ENCODE measurements at places on chromosomes 6 and 20. TPM values are rescaled to one million over a fixed set of nuclear protein-coding genes. Genes with fewer than 3 reads are reported as not detected.

Gene BPIFB1
- not detected for total RNA-seq

Gene LPA
- 0.88 TPM for total RNA-seq

Gene RGS17
- 0.88 TPM for total RNA-seq

Gene C20orf204
- total RNA-seq, result 0.26 TPM

Gene LY6G6D
- not detected for total RNA-seq

Gene ARHGAP40
- total RNA-seq, result 1.2 TPM

Gene DEFB124
- 3.2 TPM for total RNA-seq

Gene TPBG
- 30.0 TPM for total RNA-seq

GRCh38 chr6:144286503-144287393, 1.6 kb downstream of the UTRN start:
- peak; percentile 64 for DNase-seq

- no peak for DNase-seq
Measured at GRCh38 chr20:2320813-2321658, 25.2 kb downstream of the TGM3 start.

DNA sequence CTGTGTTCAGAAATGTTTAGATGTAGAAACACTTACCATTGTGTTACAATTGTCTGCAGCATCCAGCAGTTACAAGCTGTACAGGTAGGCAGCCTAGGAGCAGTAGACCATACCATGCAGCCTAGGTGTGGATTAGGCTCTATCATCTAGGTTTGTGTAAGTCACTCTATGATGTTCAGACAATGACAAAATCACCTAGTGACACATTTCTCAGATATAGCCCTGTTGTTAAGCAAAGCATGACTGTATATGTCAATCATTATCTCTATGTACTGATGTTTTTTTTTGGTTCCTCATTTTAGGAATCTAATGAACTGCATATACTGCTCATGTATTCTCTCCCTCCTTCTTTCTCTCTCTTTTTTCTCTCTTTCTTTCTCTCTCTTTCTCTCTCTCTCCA, 22.2 kb downstream of the CST8 start:
- DNase-seq, result no peak

GRCh38 chr6:87588756-87589407, 905 bp downstream of the RARS2 start:
- DNase-seq, result no peak

GRCh38 chr20:60071965-60072364, 113.7 kb downstream of the CDH26 start:
- no peak for DNase-seq

GRCh38 chr6:159513074-159513720, 179.8 kb downstream of the SOD2 start:
- no peak for DNase-seq

DNA sequence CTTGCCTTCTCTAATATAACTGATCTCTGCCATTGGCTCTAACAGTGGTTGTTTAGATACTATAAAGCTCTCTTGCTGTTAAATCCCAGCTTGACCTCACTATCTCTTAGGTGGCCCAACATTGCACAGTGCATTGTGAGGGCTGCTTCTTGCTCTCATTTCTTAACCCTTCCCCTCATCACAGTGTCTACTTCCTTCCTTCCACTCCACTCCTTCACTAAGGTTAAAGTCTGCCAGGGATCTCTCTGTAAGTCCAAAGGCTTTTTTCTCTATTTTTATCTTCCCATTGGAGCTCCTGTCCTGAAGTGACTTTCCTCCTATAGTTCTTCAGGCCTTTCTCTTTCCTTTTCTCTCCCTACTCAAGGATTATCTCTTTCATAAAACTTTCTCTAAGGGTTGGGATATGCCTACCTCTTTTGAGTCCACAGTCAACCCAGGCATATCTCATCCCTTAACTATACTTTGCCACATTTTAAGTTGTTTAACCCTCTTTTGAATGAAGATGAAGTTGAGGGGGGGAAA, 4.0 kb upstream of the TBC1D22B start:
- no peak for DNase-seq

DNA sequence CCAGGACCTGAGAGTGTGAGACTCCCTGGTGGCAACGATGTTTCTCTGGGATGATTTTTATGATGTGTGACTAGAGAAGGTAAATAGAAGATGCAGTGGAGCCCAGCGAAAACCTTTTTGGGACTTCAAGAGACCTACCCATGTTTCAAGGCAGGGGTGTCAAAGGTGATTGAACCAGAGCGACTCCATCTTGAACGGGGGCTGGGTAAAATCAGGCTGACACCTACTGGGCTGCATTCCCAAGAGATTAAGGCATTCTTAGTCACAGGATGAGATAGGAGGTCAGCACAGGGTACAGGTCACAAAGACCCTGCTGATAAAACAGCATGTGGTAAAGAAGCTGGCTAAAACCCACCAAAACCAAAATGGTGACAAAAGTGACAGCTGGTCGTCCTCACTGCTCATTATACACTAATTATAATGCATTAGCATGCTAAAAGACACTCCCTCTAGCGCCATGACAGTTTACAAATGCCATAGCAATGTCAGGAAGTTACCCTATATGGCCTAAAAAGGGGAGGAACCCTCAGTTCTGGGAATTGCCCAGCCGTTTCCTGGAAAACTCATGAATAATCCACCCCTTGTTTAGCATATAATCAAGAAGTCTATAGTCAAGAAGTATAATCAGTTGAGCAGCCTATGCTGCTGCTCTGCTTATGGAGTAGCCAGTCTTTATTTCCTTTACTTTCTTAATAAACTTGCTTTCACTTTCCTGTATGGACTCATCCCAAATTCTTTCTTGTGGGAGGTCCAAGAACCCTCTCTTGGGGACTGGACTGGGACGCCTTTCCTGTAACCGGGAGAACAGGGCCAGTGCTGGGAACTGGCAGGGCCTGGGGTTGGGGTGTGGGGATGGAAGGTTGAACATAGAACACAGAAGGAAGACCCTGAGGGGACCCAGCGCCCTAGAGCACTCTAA, 526.4 kb downstream of the QKI start:
- DNase-seq, result no peak

DNA sequence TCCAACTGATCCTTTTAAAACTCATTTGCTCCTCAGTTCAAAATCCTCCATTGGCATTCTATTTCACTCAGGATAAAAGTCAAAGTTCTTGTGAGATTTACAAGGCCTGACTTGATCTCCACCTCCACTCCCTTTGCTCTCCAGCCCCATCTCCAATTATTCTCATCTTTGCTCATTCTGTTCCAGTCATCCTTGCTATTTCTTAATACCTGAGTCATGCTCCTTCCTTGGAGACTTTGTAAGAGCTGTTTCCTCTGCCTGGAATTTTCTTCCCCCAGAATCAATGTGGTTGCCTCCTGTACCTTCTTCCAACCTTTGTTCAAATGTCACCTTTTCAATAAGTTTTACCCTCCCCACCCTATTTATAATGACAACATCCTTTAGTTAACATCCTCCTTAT, 373.5 kb downstream of the HTR1B start:
- DNase-seq, result no peak

- DNase-seq, result no peak
Measured at GRCh38 chr6:153858529-153858928, 180.5 kb upstream of the OPRM1 start.

DNA sequence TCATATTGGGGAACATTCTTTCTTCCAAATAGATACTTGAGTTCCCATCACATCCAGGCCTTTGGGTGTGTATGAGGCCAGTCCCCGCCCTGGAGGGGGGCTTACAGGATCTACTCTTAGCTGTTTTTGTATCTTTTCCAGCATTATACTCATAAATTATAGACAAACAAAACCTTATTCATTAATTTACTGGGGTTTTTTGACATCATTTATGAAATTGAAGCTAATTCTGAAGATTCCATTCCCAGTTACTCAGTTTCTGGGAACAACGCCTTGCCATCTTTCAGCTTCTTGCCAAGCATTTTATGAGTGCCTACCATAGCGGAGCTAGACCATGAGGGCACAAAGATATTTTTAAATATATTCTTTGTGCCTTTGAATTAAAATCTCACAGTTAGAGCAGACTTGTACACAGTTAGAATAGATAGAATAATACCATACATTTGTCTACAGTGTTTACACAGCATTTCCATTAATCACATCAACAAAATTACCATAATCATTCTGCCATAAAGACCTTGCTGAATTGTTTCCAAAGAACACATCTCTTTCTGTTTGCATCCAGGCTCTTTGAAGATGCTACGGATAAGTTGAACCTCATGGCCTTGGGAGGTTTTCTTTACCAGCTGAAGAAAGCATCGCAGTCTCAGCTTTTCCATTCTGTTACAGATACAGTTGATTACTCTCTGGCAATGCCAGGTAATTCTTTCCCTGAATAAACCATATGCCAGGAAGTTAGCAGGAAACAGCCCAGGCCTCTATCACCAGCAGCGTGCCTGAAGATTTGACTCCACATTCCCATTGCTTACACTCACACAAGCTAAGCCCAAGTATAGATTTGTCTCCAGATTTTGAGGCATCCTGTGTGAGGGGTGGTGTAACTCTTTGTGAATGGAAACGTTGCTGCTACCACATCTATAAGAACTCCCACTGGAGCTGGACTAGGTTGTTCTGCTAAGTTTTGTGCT, 75.4 kb upstream of the PBOV1 start:
- DNase-seq, result no peak

- no peak for DNase-seq
Measured at GRCh38 chr6:56406276-56407269, 159.2 kb upstream of the COL21A1 start.

DNA sequence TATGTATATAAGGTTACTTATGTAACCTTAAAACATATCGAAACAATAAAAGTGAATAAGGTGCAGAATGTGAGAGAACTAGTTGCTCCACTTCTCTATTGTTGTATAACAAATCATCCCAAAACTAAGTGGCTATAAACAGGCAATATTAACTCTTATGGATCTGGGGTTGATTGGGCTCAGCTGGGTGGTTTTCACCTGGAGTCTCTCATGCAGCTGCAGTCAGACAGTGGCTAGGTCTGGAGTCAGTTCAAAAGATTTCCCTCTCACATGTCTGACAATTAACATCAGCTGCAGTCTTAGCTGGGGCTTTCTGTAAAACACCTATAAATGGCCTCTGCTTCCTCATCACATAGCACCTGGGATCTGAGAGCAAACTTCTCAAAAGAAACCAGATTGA, 288.4 kb upstream of the SASH1 start:
- DNase-seq, result no peak

- DNase-seq, result no peak
Measured at GRCh38 chr6:9360881-9361280, 925.5 kb upstream of the SLC35B3 start.

DNA sequence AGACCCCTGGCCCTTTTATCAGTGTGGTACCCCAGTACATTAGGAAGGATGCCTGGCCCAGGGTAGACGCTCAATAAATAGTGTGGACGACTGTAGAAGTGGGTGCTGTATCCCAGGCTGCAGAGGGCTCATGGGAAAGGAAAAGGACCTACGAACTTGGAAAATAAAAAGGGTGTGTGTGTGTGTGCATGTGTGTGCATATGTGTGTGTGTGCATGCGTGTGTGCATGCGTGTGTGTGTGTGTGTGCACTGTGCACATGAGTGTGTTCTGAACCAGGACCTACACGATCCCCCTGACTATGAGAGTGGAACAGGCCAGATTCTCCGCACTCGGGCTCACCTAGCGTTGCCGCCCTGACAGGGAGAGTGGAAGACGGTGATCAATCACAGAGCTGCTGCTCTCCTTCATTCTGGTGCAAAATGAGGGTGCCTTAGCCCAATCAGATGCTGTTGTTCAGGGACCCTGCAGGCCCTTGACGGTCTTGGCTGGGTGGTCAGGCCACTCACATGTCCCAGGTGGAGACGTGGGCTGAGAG, 3.5 kb upstream of the UNC93A start:
- DNase-seq, result no peak

GRCh38 chr6:155120034-155120433, 124.9 kb downstream of the TIAM2 start:
- no peak for DNase-seq

Measured in uterus (tissue), 4 donors.